ENCODE measurements at places on chromosomes 2 and 18. TPM values are rescaled to one million over a fixed set of nuclear protein-coding genes. Genes with fewer than 3 reads are reported as not detected.

The OR6B3 gene
- not detected for total RNA-seq

The GRB14 gene
- total RNA-seq = 3.1 TPM

The CCDC74A gene
- 17.3 TPM for total RNA-seq

The IL36A gene
- total RNA-seq = not detected

The DHRS9 gene
- total RNA-seq = 3.5 TPM
